Sigmoid colon (tissue), 7 donors: ENCODE measurements at places on chromosomes 4 and X. TPM values are rescaled to one million over a fixed set of nuclear protein-coding genes. Genes with fewer than 3 reads are reported as not detected.

DNA sequence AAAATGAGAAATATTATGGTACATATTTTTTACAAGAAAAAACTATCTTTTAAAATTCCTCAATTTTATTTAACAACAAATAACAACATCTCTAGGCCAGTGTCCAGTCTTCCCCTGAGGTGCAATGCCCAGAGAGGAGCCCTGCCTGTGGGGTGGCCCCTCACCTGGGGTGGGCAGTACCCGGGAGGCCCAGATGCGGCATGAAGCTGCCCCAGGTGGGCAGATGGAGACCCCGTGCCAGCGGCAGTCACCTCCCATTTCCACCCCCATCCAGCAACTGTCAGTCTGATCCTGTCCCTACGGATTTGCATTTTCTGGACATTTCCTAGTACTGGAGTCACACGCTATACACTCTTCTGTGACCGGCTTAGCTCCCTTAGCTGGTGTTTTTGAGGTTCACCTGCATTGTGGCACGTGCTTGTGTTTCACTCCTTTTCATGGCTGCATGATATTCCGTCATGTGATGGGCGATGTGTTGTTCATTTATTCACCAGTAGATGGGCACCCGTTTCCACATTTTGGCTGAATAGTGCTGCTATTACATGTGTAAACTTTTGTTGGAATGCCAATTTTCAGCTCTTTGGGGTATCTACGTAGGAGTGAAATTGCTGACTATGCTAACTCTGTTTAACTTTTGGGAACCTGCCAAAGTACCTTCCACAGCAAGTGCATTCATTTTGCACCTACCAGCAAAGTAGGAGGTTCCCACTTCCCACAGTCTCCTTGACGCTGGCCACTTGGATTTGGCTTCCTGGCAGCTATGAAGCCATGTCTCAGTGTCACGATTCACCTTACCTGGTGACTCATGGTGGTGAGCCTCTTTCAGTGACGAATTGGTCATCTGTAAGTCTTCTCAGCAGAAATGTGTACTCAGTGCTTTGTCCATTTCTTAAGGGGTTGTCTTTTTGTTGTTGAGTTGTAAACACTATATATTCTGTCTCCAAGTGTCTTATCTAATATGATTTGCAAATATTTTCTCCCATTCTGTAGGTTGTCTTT, 11.7 kb upstream of the MAEA start:
- H3K36me3 ChIP-seq: no peaks in the 10 kb centered on the region
- DNase-seq: no peak
- H3K4me1 ChIP-seq: no peaks in the 10 kb centered on the region
- no peak overlapping the region for H3K4me3 ChIP-seq
- H3K27me3 ChIP-seq: no peaks in the 10 kb centered on the region
- no peak overlapping the region for H3K27ac ChIP-seq

The TRPC3 gene
- total RNA-seq: 0.81 TPM

- no peak for DNase-seq
- no peak overlapping the region for H3K27ac ChIP-seq
- H3K36me3 ChIP-seq: no peaks in the 10 kb centered on the region
- H3K4me3 ChIP-seq: no peak overlapping the region
Observed at GRCh38 chrX:30364229-30364628, 55.0 kb upstream of the NR0B1 start.

DNA sequence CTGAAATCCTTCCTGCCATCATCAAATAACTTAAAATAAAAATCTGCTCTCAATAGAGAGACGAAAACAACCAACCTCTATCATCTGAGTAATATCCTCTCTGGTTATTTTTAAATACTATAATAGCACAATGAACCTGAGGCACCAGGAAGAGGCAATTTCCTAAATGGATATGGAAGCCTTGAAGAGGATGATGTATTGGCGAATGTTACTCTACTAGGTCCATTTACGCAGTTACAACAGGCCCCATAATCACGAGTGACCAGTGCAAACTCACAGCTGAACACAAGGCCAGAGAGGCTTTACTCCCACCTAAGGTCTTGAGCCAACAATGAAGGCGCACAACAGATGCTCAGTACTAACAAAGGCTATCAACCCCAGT, 678.8 kb upstream of the NR3C2 start:
- H3K4me1 ChIP-seq: no peaks in the 10 kb centered on the region
- H3K27me3 ChIP-seq: no peaks in the 10 kb centered on the region
- DNase-seq: no peak
- no peak overlapping the region for H3K27ac ChIP-seq
- H3K4me3 ChIP-seq: no peak overlapping the region
- no peaks in the 10 kb centered on the region for H3K36me3 ChIP-seq

The PNCK gene
- 33.9 TPM for total RNA-seq

The ETDB gene
- not detected for total RNA-seq

DNA sequence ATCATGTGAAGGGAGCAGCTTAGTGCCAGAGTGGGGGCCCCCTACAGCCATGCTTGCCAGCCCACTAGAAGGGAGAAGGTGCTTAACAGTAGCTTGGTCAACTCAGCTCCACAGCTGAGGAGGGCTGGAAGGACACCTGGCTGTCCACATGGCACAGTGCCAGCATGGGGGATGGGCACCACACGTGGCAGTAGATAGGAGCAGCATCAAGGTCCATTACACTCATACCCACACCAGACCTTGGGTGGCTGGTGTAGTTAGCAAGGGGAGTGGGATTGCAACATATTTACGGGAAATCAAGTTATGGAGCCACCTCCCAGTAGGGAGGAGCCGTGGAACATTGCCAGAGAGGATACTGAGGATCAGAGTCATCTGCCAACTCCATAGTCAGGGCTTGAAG, 37.9 kb upstream of the SLC4A4 start:
- no peaks in the 10 kb centered on the region for H3K27me3 ChIP-seq
- no peak for DNase-seq
- H3K27ac ChIP-seq: no peak overlapping the region
- H3K36me3 ChIP-seq: no peaks in the 10 kb centered on the region

GRCh38 chrX:46791927-46792809, 33.2 kb upstream of the SLC9A7 start:
- H3K4me1 ChIP-seq: no peaks in the 10 kb centered on the region
- no peak for DNase-seq
- no peak overlapping the region for H3K27ac ChIP-seq
- no peaks in the 10 kb centered on the region for H3K27me3 ChIP-seq
- no peak overlapping the region for H3K4me3 ChIP-seq

DNA sequence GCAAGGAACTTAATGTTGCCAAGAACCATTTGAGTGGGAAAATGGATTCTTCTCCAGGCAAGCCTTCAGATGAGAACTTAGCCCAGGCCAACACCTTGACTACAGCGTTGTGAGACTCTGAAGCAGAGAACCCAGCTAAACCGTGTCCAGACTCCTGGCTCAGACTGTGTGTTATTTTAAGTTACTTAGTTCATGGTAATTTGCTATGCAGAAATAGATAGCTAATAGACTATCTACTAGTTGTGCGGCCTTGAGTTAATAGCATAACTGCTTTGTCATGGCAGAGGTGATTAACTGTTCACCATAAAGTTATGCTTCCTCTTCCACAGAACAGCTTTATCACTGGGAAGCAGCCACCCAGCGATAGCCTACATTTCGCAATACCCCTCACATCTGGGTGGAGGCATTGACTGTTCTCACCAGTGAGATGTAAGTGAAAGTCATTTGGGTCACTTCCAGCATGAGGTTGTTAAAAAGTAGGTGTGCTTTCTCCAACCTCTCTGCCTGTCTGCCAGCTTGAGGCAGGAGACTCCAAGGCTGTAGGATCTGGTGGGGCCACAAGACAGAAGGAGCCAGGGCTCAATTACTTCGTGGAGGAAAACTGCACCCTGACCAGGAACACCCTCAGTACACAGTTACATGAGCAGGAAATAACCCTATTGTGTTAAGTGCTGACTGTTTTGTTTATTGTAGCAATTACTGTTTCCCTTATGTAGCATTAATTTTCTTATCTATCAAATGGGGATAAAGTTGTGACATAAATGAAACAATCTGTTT, 94.2 kb downstream of the GPAT3 start:
- H3K4me1 ChIP-seq: peaks cover 35% of the 10 kb centered on the region
- peak overlapping the region; percentile 8 for H3K27ac ChIP-seq
- H3K27me3 ChIP-seq: no peaks in the 10 kb centered on the region
- peak; percentile 70 for DNase-seq

GRCh38 chr4:141497627-141498026, 138.8 kb upstream of the IL15 start:
- H3K27me3 ChIP-seq: no peaks in the 10 kb centered on the region
- no peaks in the 10 kb centered on the region for H3K36me3 ChIP-seq

GRCh38 chr4:143375326-143376073, 38.8 kb downstream of the GAB1 start:
- DNase-seq: no peak
- no peaks in the 10 kb centered on the region for H3K36me3 ChIP-seq
- H3K4me3 ChIP-seq: no peak overlapping the region
- H3K27ac ChIP-seq: peak overlapping the region; percentile 89
- H3K27me3 ChIP-seq: no peaks in the 10 kb centered on the region

DNA sequence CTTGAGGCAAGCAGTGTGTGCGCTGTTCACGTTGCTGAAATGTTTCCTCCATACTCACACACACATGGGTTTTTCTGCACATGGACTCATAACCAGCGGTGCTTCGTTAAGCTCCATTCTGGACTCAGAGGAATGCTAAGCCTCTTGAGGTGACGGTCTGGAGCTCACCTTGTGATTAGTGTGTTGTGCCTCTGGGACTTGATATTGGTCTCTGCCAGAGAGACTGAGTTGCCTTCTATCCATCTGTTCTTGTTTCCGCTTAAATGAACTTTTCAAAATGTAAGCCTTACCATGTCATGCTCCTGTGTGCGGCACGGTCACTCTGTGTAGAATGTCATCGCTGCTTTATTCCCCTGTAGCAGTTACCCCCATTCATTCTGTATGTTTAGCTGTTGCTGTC, 42.5 kb downstream of the ADD1 start:
- peaks cover 2% of the 10 kb centered on the region for H3K4me1 ChIP-seq
- no peak overlapping the region for H3K4me3 ChIP-seq
- peaks cover 31% of the 10 kb centered on the region for H3K36me3 ChIP-seq
- no peak overlapping the region for H3K27ac ChIP-seq

DNA sequence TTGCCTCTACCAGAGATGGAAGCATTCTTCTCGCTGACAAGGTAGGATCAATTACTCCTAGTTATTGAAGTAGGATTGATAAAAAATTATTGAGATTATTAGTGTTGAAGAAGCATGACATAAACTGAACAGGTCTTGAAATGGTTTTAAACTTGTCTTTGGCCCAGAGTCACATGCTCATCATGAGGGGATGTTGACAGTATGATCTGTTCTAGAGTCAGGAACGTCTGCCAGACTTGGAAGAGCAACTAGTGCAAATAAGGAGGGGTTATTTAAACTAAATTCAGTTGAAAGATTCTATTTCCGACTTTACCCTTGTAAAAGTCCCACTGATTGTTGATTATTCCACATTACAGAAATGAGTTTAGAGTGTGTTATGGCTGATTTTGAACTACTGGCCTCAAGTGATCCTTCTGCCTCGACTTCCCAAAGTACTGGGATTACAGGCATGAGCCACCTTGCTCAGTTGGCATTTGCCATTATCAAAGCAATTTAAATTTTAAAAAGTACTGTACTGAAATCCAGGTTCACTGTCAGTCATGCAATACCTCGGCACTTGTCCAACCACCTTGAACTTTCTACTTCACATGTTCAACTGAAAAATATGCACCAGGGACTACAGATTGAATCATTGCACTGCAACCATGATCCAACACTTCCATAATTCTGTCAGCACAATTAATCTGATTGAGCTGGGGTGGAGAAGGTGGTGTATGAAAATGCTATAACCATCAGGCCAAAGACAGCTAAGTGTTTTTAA, 19.7 kb downstream of the FABP2 start:
- H3K27ac ChIP-seq: no peak overlapping the region
- no peaks in the 10 kb centered on the region for H3K27me3 ChIP-seq
- peaks cover 19% of the 10 kb centered on the region for H3K4me1 ChIP-seq
- no peaks in the 10 kb centered on the region for H3K36me3 ChIP-seq

DNA sequence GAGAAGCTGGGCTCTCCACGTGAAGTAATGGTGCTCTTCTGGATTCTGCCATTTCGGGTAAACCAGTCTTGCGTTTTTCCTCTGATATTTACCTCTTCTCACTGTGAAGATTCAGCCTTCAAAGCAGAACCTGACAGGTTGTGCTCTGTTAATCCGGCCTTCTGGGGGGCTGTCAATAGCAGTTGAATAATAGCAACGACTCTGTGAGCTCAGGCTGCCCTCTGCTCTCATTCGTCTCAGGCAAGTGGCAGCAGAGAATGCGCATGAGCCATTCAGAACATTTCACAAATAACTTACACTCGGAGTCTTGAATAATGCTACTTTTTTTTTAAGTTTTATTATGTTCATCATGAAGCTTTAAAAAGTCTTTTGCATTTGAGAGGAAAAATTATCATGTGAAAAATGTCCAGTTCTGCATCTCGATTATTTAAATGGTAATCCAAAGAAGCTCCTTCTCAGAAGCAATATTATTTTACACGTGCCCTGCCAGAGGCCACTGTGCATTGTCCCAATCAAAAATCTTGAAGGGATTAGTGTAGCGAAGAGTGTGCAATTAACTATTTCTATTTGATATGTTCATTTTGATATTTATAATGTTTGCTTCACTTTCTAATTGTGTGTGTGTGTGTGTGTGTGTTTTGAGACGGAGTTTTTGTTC, 354.2 kb upstream of the FAT1 start:
- no peak overlapping the region for H3K27ac ChIP-seq
- H3K4me1 ChIP-seq: no peaks in the 10 kb centered on the region
- H3K27me3 ChIP-seq: no peaks in the 10 kb centered on the region
- no peaks in the 10 kb centered on the region for H3K36me3 ChIP-seq
- no peak for DNase-seq

The INPP4B gene
- total RNA-seq: 20.5 TPM

- H3K27ac ChIP-seq: no peak overlapping the region
- no peaks in the 10 kb centered on the region for H3K36me3 ChIP-seq
- no peak overlapping the region for H3K4me3 ChIP-seq
- no peaks in the 10 kb centered on the region for H3K4me1 ChIP-seq
- no peaks in the 10 kb centered on the region for H3K27me3 ChIP-seq
Observed at GRCh38 chr4:43224559-43224958, 332.0 kb downstream of the GRXCR1 start.

DNA sequence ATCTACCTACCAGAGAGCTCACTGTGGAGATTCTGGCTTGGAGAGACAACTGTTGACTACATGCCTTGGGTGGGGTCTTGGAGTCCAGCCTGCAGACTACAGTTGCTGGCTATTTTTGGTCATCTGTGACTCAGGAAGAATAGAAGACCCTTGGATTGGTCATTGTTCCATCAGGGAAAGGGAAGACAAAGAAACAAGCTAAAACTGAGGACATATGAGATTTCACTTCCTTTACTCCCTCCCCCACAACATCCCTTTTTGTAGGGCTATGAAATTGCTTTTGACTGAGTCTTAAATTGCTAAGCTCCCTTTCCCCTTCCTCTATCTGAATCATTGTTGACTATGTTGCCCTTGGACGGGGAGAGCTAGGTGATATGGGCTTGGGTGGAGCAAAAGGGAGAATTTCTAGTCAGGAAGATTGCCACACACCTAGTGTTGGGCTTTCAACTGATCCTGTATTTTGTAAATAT, 11.7 kb downstream of the MSN start:
- no peaks in the 10 kb centered on the region for H3K27me3 ChIP-seq
- no peak overlapping the region for H3K4me3 ChIP-seq
- DNase-seq: no peak
- peak overlapping the region; percentile 94 for H3K27ac ChIP-seq

- H3K4me1 ChIP-seq: no peaks in the 10 kb centered on the region
- H3K4me3 ChIP-seq: no peak overlapping the region
- no peak overlapping the region for H3K27ac ChIP-seq
- H3K27me3 ChIP-seq: no peaks in the 10 kb centered on the region
Observed at GRCh38 chrX:9003041-9003440, 30.9 kb downstream of the FAM9B start.
